ENCODE measurements at places on chromosomes 3 and 15. TPM values are rescaled to one million over a fixed set of nuclear protein-coding genes. Genes with fewer than 3 reads are reported as not detected.

Gene SMCO1
- polyA plus RNA-seq = not detected

- DNase-seq = no peak
These were observed 60.0 kb upstream of the CHD2 start for GRCh38 chr15:92840149-92840548.

DNA sequence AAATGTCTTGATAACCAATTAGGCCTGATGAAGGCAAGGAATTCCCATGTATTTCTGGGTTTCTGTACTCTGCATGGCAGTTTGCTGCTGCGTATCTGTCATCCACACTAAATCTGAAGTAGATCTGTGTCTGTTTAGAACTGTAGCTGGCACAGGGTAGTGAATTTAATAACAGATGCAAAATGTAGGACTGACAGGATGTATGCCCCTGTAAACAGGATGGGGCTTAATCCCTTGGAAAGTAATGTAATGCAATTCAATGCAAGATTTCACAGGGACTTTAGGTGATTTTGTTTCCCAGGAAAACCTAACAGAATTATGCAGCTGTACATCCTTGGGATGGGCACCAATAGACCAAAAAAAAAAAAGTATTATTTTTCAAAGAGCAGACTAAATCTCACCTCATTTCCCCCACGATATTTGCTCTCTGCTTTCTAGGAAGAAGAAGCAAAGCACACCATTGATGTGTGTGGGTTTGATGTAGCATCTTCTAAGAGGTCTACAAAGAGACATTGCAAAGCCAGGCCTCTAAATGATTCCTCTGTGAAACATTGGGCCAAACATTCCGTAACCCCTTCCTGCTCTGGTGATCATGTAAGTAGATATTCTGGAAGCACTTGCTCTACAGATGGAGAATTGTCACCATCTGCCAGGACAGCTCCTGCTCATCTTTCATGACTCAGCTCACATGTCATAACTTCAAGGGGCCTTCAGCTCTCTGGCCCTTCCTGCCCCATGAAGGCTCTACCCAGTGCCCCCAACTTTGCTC is 464.3 kb upstream of the RGMA start:
- DNase-seq = no peak

DNA sequence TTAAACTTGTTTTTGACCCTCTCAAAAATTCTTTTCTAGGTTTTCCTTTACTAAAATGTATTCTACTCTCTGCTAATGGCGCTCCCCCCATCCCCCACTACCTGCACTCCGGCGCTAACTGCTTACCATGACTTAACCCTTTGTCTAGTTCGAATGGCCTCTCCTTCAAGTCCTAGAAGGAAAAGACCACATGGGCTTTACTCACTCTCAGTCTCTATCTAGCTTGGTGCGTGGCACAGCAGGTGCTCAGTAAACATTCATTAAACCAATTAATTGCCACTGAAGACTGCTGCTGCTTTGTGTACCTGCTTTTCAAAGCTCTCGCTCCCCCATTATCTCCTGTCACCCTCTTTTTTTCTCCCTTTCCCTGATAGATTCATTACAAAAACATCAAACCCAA is 457.7 kb upstream of the THRB start:
- DNase-seq = no peak

- DNase-seq = no peak
These were observed 153.4 kb upstream of the SMAD3 start for GRCh38 chr15:66912001-66912400.

DNA sequence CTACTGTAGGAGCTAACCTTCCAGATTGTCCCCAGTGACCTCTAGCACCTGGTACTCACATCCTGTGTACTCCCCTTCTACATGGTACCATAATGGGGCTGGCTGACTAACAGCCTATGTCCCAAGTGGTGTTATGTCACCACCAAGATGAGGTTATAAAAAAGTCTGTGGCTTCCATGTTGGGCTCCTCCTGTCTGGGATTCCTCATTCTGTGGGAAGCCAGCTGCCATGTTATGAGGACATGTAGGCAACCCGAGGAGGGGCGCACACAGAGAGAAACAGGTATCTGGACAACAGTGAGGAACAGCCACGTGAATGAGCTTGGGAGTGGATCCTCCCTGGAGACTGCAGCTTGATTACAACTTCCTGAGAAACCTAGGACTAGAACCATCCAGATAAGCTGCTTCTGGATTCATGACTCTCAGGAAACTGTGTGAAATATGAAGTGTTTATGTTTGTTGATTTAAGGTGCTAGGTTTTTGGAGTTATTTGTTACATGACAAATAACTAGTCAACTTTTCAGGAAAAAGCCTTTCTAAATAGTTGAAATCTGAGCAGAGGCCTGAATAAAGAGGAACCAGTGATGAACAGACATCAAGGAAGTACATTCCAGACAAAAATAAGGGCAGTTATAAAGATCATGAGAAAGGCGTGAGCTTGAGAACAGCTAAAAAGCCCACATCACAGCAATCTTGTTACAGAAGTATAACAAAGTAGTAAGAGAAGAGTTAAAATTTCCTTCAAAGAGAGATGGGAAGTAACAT is 21.7 kb downstream of the GOLIM4 start:
- DNase-seq = no peak
